ENCODE measurements at places on chromosomes 1 and 21. TPM values are rescaled to one million over a fixed set of nuclear protein-coding genes. Genes with fewer than 3 reads are reported as not detected.

Gene ARHGEF10L
- 0.59 TPM for total RNA-seq

Gene LAD1
- total RNA-seq = 0.10 TPM

GRCh38 chr1:110870721-110871388 lies 2.1 kb upstream of the CD53 start:
- H3K4me3 ChIP-seq = peak overlapping the region; percentile 96
- DNase-seq = no peak
- peaks cover 76% of the 10 kb centered on the region for H3K4me1 ChIP-seq
- H3K27me3 ChIP-seq = no peaks in the 10 kb centered on the region
- peaks cover 30% of the 10 kb centered on the region for H3K36me3 ChIP-seq

Gene RNU1-1
- 3,526 TPM for total RNA-seq

Measured in activated B cell treated with CpG ODN at 0.5 μM for 24 hours (primary cell).